ENCODE measurements at places on chromosomes 7 and 10.

- DNase-seq, result no peak
These were observed 37.5 kb downstream of the LRRC18 start for GRCh38 chr10:48902096-48902495.

DNA sequence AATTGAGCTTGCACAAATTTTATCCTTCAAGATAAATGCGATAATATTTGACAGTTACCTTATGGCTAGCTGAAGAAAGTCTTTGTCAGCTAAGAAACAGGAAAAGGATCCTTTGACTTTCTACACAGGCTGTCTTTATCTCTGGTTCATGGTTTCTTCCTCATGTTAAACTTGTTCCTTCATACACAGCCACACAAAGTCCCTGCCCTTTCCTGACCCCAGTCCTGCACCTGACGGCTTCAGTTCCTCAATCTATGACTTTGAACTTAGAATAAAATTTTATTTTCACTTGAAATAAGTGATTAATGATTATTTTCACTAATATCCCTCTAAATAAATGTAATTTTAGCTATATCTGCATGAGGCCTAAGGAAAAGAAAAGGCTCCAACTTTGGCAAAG, 77.8 kb upstream of the PRSS1 start:
- no peak for DNase-seq

DNA sequence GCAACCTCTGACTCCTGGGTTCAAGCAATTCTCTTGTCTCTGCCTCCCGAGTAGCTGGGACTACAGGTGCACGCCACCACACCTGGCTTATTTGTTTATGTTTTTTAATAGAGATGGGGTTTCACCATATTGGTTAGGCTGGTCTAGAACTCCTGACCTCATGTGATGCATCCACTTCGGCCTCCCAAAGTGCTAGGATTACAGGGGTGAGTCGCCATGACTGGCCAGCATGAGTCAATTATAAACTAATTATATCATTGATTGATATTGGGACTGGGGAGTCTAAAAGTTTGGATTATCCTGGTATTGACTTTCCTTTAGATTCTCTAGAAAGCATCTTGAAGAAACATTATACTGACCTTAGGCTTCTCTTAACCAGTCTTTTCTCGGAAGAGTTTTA, 73.9 kb upstream of the CCNY start:
- DNase-seq, result no peak

DNA sequence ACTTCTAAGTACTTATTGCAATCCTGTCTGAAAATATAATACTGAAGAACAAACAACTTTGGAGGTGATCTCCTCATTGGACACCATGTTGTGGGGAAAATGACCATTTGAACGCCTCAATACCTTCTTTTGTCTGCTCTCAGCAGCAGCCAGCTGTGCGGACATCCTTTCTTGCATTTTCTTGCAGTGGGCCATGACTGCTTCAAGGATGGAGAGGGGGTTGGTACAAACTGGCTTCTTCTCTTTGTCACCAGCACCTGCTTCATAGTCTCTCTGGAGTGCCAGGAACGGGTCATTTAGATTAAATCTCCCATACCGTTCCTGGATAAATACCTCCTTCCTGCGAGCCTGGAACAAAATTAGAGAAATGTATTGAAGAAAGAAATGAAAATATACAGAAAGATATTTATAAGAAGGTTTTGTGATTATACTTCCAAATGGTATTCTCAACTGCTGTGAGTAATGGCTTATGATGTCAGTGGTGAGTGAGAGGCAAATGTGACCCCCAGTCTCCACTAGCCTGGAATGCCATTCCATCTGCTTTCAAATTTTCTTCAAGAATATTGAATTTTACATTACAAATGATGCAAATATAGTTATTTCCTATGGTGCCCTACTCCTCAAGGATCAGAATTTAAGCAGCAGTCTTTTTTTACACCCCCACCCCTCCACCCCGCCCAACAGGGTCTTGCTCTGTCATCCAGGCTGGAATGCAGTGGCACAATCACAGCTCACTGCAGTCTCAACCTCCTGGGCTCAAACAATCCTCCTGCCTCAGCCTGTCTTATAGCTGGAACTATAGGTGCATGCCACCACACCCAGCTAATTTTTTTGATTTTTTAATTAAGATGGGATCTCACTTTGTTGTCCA, 62.4 kb downstream of the CTTNBP2 start:
- no peak for DNase-seq

DNA sequence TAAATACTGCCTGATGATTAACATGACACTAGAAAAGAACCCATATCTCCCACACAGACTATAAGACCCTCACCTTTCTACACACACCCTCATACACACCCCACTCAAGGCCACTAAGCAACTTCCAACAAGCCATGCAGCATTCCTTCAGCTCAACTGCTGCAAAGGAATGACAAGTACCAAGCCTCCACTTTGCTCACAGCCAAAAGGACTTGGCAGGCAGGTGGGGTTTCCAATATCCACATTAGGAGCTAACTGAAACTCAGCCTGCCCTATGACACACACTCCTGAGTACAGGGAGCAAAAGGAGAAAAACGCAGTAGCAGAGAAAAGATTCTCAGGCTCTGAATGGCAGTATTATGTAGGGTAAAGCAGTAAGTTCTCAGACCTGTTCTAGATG, 13.4 kb downstream of the USP54 start:
- no peak for DNase-seq

- no peak for DNase-seq
These were observed 26.0 kb downstream of the ADD3 start for GRCh38 chr10:110033701-110034235.

DNA sequence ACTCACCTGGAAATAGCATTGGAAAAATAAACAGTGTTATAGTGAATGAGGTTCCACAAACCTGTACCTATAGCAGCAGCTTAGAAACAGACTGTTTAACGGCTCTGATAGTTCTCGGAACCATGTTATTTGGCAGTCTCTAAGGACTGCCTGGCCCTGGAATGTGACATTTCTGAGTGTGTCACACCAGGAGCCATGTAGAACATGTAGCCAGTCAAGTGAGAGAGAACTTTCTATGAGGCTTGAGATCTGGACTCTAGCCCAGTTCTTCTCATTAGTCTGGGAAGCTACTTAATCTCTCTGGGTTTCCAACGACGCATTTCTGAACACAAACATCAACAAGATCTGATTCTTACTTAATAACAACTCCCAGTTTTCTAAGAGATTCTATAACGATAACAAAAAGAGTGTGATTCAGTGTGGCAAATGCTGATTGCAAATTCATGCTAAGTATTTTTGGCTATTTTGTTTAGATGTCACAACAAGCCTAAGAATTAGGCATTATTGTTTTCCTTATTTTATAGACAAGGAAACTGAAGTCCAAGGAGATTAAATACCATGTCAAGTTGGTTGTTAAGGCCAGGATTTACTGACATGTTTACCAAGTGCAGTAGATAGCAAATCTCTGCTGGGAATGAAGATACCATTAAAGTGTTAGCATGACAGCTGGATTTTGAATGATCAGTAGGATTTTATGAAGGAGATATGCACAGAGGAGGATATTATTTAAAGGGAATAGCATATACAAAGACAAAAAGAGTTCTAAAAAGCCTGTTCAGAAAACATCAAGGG, 47.2 kb downstream of the APBB1IP start:
- DNase-seq, result no peak

Measured in Right ventricle myocardium inferior (tissue), 1 donor.